Omental fat pad (tissue), 4 donors: ENCODE measurements at places on chromosomes 7 and 10. TPM values are rescaled to one million over a fixed set of nuclear protein-coding genes. Genes with fewer than 3 reads are reported as not detected.

ITGA8 gene
- total RNA-seq, result 2.2 TPM

SPAG6 gene
- not detected for total RNA-seq

TMEM209 gene
- 10.6 TPM for total RNA-seq

ATOH7 gene
- not detected for total RNA-seq

GBX1 gene
- total RNA-seq, result not detected

ADD3 gene
- 158 TPM for total RNA-seq

POLR2J3 gene
- total RNA-seq, result 29.6 TPM

CYP2C8 gene
- total RNA-seq, result 0.46 TPM

PPP1R17 gene
- not detected for total RNA-seq

CCL24 gene
- not detected for total RNA-seq

SUN3 gene
- not detected for total RNA-seq

GRCh38 chr10:71985542-71986250, 21.5 kb downstream of the CHST3 start:
- no peak for DNase-seq

GRCh38 chr7:152564656-152565250, 111.2 kb downstream of the XRCC2 start:
- DNase-seq, result no peak

DNA sequence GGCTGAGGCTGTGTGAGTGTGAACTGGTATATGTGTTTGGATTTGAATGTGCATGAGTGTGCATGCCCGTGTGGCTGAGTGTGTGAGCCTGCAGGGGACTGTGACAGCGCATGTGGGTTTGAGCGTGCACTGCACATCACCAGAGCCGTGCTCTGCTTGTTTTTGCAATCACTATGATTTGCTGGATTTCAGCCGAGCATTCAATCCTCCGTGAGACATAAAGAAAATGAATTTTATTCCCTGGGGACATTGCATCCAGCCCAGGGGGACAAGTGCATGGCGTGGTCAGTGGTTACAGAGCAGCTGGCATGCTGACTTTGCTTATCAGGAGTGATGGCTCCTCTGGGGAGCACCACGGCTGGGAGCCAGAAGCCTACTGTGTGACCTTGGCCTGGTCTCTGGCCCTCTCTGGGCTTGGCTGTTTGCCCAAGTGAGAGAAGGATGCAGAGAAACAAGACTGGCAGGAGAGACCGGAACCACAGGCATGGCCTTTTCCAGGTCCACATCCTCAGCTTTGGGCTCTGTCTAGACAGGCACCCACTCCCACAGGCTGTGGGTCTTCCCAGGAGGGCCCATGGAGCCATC, 160.2 kb upstream of the UNC5B start:
- DNase-seq, result no peak

DNA sequence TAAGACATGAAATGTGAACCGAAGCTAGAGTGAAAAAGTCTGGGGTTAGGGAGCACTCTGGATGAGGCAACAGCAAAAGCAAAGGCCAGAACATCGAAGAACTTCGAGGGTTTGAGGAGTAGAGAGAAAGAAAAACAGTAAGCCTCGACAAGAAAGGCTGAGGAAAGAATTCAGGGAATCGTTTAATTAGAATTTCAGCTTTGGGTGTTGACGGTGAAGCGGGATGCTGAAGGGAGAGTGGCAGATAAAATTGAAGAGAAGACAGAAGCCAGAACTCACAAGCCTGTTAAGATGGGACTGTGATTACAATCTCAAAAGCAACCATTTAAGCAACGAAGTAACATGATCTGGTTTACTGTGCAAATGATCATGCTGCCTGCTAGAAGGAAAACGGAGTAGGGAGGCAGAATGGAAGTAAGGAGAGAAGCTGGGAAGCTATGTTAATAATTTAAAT, 2.1 kb downstream of the TRDMT1 start:
- no peak for DNase-seq

- DNase-seq, result no peak
These were observed 35.9 kb downstream of the TCF7L2 start for GRCh38 chr10:112985690-112986543.

DNA sequence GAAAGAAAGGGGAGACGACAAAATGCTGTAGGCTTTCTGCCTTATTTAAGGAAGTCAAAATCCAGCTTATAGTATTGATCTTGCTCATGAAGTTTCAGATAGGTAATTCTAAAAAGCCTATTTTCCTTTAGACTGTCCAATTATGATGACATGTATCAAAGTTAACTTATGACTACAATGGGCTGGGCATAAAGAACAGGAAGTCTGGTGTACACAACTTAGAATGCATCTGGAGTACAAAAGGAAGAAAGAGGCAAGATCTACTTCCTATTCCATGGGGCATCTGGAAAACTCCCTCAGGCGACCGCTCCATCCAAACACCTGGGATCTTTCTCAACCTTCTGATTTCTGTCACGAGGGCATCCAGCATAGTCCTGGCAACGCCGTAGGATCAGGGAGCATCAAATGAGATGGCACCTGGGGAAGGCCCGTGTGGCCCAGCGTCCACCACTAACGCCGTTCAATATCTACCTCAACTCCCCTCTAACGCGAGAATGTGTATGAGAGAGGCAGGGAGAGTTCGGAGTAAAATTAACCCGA, 512 bp downstream of the FAM24B start:
- DNase-seq, result no peak

DNA sequence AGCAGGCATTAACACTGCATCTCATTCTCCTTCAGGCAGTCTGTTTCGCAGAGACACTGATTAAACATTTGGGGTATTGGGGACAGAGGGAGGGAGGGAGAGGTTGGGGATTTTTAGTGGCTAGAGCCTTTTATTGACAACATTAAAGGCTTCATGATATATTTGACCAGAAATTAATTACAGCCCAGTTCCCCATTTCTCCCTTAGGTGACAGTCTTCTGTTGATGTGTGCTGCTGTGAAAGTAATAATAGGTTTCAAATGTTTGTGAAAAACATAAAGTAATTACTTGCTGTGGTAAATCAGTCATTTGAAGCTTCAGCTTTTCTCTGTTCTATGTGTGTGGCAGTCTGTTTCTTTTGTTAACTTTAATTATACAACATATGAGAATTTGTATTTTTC, 105.3 kb upstream of the LRGUK start:
- DNase-seq, result no peak

GRCh38 chr7:101590663-101591435, 38.2 kb downstream of the MYL10 start:
- no peak for DNase-seq

GRCh38 chr10:94413361-94413760, 11.0 kb downstream of the TBC1D12 start:
- DNase-seq, result no peak

- DNase-seq, result no peak
These were observed 545.9 kb downstream of the REEP3 start for GRCh38 chr10:64067009-64067606.

DNA sequence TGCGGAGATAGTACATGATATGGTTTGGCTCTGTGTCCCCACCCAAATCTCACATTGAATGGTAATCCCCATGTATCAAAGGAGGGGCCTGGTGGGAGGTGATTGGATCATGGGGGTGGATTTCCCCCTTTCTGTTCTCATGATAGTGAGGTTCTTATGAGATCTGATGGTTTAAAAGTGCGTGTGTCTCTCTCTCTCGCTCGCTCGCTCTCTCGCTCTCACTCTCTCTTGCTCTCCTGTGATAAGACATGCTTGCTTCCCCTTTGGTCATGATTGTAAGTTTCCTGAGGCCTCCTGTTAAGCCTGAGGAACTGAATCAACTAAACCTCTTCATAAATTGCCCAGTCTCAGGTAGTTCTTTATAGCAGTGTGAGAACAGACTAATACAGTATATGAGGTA, 171.9 kb downstream of the NSUN6 start:
- DNase-seq, result no peak

DNA sequence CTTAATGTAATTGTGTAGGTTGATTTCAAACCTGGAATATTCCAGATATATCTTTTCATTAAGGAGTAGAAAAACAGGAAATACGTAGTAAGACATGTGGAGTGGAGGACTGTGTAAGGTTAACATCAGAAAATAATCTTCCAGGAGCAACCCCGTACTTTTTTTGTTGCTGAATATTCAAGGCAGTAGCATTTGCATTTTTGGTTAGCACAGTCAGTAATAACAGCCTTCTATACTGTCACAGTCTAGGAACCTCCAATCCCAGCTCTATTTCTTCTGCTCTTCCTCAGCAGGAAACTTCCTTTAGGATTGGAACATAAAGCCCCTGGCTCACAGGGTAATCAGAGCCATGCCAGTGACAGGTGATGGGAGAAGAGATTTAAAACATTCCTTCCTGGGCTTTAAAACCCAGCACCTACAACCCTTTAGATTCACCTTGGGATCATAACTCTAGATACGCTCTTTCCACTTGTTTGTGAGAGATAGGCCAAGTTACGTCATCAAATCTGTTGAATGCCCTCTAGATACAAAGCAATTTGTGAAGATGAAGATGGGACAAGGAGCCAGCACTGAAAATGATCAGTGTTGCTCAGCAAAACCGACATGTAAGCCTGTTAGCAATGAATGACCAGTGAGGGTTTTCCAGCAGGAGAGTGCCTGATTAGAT, 248.5 kb upstream of the NPY start:
- no peak for DNase-seq

DNA sequence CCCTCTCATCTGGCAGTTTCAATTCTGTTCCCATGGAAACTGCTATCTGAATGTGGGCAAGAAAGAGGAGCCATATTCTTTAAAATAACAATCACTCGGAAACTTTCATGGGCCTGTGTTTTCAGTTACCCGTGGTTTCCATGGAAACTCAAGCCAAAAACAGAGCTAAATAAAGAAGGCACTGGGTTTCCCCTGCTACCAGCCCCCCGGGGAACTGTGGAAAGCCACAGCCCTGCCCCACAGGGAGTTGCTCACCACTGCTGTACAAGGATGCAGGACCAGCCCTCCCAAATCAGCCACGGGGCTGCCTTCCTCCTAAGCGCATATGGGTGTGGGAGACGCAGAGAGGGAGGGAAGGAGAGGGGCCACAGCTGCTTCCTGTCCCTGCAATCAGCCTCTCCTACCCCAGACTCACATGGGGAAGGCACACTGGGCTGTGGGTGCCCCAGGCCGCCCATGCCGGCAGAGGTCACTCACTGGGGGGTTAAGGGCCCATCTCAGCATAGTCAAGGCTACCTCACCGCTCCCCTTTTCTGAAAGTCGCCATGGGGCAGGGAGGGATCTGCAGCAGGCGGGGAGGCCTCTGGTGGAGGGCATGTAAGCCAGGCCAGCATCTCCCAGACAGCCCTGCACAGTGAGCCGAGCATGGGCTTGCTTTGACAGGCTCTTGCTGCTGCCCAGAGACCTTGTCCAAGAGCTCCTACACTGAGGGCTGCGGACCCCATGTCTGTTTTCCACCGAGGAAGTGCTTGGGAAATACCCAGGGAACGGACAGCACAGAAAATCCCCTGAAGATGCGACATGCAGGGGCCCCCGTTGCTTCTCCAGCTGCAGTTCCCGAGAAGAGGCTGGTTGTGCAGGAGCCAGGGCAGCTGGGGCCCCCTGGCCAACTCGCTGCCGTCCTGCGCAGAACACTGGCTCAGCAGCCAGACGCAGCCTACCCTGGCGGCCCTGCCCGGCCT, 157.3 kb upstream of the PPP2R2D start:
- DNase-seq, result no peak

GRCh38 chr10:6119423-6119822, 30.6 kb downstream of the RBM17 start:
- DNase-seq, result no peak

DNA sequence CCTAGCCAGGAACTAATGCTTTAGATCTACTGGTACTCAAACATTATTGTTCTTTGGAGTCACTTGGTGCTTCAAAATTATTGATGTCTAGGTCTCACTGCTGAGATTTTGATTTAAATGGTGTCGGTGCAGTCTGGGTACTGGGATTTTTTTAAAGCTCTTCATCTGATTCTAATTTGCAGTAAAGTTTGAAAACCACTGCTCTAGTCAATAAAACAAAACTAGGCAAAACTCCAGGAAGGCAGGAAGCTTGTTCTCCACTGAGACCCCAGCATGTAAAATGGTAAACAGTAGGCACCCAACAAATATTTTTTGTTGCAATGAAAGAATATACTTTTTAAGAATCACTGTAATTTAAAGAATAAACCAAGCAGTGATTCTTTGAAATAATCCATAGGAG, 49.7 kb downstream of the ADD3 start:
- no peak for DNase-seq

GRCh38 chr7:42833411-42833810, 78.5 kb downstream of the C7orf25 start:
- no peak for DNase-seq

DNA sequence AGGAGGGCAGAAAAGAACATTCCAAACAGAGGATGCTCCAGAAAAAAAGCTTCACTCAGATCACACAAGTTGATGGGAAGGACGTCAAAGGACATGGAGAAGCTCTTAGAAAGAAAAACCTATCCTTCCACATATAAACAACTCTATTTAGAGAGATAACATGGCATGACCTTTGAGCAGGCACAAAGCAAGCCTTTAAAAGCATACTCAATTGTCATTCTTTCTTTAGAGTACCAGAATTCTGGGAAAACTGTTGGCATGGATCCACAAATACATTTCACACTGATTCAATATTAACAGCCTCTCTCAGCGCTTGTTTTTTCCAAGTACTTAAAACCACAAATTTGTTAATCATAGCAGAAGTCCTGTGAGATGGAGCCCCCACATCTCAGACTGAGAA, 7.3 kb upstream of the ABLIM1 start:
- no peak for DNase-seq

DNA sequence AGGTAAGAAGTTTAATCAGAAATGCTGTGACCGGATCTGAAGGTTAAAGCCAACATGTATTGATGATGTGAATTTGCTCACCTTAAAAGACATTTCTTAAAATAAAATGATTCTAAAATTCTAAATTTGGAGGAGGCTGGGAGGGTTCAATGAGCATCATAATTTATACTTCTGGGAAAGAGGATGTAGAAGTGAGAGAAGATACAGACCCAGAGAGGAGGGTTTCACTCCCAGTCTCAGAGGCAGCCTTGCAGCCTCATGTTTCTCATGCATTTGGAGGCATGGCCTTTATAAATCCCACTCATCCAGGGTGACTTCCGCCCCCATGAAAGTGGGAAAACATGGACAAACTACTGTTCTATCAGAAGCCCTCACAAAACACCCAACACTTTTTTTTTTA, 305.6 kb upstream of the PITRM1 start:
- no peak for DNase-seq

DNA sequence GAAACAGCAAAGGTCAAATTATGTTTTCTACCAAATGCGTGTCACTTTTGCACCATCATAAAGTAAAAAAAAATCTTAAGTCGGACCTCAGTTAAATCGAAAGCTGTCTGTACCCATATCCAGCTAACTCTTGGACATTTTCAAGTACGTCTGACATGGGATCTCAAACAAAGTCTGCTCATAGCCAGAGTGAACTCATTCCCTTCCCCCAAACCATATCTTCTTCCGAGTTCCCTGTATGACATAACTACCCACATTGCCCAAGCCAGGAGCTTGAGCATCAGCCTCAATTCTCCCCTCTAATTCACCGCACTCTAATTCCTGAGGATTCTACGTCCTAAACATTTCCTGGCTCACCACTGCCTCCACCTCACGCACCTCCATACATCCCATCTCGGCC, 44.8 kb upstream of the TARP start:
- no peak for DNase-seq

- no peak for DNase-seq
These were observed 930 bp downstream of the GIMAP6 start for GRCh38 chr7:150631084-150631826.
